ENCODE measurements at places on chromosomes 5 and 9.

- no peak for DNase-seq
Measured at GRCh38 chr5:176810687-176811501, 535 bp downstream of the UNC5A start.

DNA sequence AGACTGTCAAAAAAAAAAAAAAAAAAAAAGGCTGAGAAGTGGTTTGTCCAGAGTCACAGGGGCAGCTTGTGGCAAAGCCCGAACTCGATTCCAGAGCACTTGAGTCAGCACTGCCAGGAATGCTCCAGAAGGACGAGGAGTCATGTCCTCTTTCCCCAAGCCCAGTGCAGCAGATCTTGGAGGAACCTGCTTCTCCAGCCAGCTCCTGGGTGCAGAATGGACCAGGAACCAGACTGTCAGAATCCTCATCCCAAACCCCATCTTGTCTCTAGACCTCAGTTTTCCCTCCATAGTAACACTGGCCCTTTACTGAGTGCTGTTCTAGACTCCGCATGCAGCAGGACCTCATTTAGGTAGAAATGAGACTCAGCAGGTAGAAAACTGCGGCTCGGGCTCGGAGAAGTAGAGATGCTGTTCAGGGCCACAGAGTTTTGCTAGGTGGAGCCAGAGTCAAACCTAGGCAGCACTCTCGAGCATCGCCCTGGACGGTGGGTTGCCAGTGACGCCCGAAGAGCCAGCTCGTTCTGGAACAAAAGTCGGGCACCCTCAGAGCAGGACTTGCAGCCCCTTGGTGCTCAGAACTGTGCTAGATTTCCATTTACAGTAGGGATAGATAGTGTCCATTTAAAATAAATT is 15.4 kb downstream of the CD74 start:
- no peak for DNase-seq

DNA sequence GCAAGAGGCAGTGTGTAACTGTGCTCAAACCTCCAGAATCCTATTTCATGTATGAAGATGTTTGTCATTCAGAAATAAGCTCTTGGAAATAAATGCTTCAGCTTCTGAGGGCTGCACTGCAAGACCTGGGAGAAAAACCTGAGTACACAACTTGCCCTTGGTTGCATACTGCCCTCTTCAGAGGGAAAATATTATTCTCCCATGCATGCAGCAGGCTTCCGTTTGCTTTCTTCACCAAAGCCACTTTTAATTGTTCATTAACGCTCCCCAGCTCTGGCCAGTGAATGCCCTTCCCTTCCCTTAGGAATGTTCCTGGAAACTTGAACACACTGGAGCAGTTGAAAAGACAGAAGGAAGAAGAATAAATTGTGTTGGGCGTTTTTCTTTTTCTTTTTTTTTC is 2.5 kb upstream of the WHRN start:
- DNase-seq: no peak

- DNase-seq: no peak
Measured at GRCh38 chr5:73977146-73977545, 351.1 kb downstream of the ARHGEF28 start.

DNA sequence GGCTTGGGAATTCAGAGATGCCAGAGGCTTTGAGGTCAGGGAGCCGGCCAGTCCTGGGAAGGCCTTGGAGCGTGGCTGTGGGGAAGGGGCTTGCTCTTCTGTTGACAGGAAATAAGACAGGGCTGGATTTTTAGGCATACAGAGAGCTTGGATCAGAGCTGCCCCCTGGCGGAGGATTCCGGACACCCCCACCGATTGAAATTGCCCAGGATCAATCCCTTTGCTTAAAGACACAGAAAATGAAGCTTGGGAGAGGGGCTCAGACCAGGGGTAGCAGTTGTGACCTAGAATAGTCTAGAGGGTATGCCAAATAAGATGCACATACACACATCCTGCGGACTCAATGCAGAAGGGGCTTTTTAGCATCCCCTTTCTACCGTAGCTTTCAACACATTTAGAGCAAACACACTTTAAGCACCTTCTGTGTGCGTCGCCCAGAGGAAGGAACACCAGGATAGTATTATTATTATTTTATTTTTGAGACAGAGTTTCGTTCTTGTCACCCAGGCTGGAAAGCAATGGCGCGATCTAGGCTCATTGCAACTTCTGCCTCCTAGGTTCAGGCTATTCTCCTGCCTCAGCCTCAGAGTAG is 1.7 kb upstream of the NTMT1 start:
- DNase-seq: no peak

DNA sequence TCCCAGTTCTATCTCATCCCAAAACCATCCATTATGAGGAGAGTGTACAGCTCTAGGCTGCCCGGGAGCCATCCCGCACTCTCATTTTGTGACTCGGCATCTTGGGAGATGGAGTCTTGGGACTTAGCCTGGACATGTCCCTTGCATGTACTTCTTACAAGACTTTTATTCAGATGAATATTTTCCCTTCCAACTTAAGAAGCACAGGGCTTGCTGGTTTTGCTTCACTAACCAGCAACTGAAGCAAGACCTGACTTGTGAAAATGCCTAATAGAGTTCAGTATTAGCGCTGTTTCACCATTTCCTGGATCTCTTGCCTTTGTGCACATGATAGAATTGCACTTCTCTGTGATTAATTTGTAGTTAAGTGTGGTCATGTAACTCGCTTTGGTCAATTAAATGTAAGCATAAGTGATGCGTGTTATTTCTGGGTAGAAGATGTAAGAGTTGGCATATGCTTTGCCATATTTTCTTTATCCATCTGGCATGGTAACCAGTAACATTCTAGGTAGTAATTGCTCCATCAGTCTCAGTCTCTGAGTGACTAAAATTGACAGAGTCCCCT is 55.8 kb downstream of the PDCD1LG2 start:
- no peak for DNase-seq

GRCh38 chr5:132639706-132640130 is 18.3 kb upstream of the IL13 start:
- no peak for DNase-seq

DNA sequence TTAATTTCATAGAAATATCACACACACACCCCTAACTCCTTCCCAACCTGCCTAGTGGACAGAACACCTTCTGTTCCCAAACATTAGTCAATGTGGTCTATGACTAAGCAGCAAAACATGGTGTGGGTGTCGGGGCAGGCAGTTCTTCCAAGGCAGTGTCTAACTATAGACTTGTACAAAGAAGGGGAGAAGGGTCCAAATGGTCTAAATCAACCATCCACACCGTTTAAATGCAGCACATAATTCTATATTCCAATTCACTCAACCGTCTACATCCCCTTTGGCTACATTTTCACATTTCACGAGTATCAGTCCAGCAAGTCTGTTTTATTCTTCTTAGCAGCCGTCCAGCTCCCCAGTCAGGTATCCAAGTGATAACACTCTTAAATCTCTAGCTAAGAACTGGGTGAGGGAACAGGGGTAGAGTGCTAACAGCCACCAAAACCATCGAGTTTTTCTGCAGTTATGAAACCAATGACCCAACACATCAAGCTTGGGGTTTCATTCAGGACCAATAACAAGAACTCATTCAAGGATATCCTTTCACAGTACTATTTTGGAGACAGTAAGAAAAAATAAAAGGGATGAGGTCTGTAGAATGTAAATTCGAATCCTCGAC is 3.3 kb downstream of the ZNF608 start:
- no peak for DNase-seq

DNA sequence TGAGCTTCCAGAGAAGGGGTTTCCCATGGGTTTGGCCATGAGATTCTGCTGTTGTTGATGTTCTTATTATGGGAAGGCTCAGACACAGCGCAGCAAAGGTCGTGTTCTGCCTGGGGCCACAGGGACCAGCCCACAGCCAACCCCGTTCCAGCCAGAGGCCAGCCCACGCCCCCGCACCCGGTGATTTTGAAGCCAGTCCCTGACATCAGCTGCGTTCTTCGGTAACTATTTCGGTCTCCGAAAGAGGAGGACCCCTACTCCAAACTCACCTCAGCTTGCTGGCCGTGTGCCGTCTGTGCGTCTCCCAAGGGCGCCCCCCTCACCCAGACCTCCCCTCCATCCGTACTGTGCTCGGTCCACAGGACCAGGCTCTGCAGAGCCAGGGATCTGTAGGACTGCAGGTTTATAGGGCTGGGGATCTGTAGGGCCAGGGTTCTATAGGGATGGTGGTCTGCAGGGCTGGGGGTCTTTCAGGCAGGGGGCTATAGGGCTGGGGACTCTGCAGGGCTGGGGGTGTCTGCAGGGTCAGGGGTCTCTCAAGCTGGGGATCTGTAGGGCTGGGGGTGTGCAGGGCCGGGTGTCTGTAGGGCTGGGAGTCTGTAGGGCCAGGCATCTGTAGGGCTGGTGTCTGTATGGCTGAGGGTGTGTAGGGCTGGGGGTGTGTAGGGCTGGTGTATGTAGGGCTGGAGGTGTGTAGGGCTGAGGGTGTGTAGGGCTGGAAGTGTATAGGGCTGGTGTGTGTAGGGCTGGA is 11.8 kb downstream of the COL5A1 start:
- DNase-seq: peak; percentile 72

- no peak for DNase-seq
Measured at GRCh38 chr5:65066387-65067146, 297.8 kb downstream of the CWC27 start.

DNA sequence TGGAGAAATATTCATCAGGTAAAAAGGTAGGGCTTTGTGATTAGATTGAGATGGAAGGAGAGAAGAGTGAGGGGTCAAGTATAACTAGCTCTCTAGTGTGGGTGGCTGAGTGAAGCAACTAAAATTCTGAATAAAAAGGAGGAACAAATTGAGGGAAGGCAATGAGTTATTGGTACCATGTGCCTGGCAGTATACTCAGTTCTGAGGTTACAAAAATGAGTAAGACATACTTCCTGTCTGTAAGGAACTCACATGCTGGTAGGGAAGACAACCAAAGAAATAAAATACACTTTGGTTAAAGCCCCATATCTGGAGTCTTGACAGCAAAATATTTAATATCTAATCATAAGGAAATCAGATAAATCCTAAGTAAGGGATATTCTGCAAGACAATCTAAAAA is 476.8 kb upstream of the C9orf72 start:
- no peak for DNase-seq

GRCh38 chr5:13945271-13945670 is 783 bp upstream of the DNAH5 start:
- DNase-seq: no peak

GRCh38 chr5:95731571-95732554 is 727 bp downstream of the RHOBTB3 start:
- peak; percentile 90 for DNase-seq

GRCh38 chr5:90479611-90480385 is 5.1 kb downstream of the POLR3G start:
- no peak for DNase-seq

DNA sequence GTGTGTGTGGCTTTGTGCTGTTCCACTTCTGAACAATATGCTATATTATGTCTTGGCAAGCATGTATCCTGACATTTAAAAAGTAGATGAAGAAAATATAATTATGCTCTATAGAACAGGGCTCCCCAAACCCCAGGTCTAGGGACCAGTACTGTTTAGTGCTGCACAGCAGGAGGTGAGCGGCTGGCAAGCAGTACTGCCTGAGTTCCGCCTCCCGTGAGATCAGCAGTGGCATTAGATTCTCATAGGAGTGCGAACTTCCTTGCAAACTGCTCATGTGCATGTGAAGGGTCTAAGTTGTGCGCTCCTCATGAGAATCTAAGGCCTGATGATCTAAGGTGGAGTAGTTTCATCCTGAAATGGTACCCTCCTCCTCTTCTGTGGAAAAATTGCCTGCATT is 979.1 kb upstream of the CTNND2 start:
- no peak for DNase-seq
